Fibroblast of skin of right biceps (primary cell): ENCODE measurements at places on chromosomes 5 and 9.

GRCh38 chr5:81924442-81924841, 47.4 kb upstream of the ATG10 start:
- DNase-seq = no peak

DNA sequence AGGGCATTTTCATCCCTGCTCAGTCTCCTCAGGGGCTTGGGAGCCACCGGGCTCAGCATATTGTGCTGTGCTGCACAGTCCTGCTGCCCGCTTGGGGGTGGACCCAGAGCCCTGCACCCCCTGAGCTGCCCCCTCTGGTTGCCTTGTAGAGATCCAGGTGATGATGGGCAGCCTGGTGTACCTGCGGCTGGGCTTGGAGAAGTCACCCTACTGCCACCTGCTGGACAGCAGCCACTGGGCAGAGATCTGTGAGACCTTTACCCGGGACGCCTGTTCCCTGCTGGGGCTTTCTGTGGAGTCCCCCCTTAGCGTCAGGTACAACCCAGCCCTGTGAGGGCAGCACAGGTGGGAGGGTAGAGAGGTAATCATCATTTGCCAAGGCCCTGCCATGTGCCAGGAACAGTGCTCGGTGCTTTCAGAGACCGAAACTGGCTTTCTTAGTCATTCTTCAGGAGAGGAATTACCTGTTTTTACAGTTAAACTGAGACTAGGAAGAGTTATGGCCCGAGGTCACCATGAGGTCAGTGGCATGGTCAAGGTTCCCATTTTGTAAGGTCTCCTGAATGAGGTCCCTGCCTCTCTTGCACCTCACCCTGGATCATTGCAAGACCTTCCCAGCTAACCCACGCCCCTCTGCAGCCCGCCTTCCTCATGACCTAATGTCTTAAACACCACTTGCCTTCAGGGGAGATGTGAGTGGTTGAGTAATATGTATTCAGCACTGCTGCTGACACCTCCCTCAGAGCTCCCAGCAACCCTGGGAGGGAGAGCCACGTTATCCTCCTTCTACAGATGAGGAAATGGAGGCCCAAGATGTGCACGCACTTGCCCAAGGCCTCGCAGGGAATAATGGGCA, 7.5 kb downstream of the NHP2 start:
- peak; percentile 29 for DNase-seq

DNA sequence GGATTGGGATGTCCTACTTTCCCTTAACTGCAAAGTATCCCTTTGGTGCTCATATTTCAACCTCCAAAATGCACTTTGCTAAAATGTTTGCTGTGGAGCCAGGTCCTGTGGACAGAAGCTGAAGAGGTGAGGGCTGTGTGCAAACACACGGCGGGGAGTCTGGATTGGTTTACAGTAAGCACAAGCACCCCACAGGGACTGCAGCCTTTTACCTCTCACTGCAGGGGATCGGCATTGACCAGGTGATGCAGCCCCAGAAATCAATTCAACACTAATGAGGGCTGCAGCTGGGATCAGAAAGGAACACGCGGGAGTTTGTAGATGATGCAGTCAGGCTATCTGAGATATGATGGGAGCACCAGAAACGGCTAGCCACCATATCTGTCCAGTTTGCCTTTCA, 450.9 kb downstream of the CCDC171 start:
- no peak for DNase-seq

GRCh38 chr5:6315580-6315979, 62.8 kb downstream of the MED10 start:
- DNase-seq = no peak

DNA sequence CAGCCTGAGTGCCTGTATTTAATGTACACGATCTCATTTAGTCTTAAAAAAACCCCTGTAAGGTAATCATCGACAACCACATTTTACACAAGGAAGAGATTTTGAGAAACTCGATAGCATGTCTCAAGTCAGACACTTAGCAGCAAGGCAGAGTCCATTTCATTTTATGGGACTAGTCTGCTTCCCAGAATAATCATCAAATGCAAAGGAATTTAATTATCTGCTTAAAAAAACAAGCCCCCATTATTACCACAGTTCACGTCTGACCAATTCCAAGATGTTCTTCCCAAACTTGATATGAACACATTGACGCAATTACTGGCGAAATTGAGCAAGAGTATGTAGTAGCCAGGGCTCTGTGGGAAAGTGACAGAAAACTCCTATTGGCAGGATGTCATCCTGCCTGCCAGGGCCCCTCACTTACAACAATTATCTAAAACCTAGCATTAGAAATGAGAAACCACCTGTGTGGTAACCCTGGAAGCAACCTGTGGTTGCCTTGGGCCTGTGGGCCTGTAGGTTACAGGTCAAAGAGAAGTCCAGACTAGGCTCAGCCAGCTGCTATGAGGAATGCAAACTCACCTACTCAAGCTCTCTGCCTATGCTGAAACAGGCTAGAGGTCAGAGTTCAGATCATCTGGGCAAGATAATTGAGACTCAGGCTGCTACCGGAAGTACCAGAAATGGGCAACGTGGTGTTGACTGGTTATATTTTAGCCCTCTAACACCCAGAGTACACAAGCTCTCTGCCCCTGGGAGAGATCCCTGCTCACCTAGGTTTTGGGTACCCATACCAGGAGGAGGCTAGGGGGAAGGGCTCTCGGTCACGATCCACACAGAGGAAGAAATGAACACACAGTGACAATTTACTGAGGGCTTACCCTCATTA, 1.6 kb downstream of the B4GALT1 start:
- DNase-seq = peak; percentile 84

- no peak for DNase-seq
Measured at GRCh38 chr9:30697958-30698357, 1686.5 kb upstream of the ACO1 start.

DNA sequence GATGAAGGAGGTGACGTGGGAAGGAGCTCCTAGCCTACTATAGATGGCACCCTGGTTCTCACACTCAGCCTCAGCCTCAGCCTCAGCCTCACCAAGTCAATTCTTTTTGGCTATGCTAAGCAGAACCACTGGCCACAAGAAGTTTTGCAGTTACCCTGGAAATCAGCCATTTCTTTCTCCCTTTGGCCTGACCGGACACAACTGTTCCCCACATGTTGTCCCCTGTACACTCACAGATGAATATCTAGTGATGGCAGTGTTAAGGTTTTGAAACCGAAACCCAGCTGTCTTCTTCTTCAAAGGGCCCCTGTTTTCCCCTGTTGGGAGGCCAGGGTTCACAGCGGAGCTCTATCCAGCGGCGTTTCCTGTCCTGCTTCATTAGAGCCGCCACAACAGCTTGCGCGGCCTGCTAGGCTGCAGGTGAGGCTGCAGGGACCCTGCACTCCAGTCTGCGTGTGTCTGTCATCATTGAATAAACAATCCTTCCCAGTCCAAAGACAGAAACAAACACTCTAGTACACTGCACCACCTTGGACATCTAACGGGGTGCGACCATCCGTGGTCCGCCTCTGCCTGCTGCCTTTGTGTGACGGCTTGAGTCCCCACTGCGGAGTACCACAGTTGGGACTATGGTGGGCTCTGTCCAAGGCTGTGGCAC, 250.5 kb downstream of the DENND1A start:
- DNase-seq = no peak
